SJSA1 (cell line): ENCODE measurements at places on chromosomes 5 and 9. TPM values are rescaled to one million over a fixed set of nuclear protein-coding genes. Genes with fewer than 3 reads are reported as not detected.

The IL17B gene
- total RNA-seq = 1.00 TPM in 1 of 2 replicates, not detected in the other

The CNTNAP3B gene
- total RNA-seq = 0.06 TPM in 1 of 2 replicates, not detected in the other

The ZBTB6 gene
- 9.7 and 11.9 TPM in 2 replicates for total RNA-seq

The CEL gene
- total RNA-seq = 0.61 TPM in 1 of 2 replicates, not detected in the other

The WDR36 gene
- 26.4 and 54.9 TPM in 2 replicates for total RNA-seq
